Colonic mucosa (tissue), 4 donors: ENCODE measurements at places on chromosomes 12 and 14.

GRCh38 chr12:121788176-121788818 lies 5.2 kb downstream of the RHOF start:
- no peak for DNase-seq

DNA sequence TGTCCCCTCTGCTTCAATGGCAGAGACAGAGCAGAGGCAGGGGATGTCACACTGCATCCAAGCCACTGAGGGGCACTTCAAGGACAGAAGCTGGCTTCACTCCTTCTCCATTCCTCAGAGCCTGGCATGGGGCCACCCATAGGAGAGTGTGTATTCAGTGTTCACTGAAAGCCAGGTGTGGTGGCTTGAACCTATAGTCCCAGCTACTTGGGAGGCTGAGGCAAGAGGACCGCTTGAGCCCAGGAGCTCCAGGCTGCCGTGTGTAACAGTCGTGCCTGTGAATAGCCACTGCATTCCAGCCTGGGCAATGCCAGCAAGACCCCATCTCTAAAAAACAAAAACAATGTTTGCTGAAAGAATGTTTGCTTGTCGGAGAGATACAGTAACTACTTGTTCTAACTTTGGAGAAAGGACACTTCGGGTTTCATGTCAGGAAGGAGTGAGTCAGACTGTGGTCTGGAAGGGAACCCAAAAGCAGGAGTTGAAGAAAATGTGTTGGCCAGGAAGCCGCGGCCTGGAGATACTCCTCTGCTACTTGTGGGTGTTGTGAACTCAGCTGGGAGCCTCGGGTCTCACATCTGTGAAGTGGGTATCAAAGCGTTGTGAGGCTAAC lies 43.4 kb downstream of the ELK3 start:
- peak; percentile 29 for DNase-seq

DNA sequence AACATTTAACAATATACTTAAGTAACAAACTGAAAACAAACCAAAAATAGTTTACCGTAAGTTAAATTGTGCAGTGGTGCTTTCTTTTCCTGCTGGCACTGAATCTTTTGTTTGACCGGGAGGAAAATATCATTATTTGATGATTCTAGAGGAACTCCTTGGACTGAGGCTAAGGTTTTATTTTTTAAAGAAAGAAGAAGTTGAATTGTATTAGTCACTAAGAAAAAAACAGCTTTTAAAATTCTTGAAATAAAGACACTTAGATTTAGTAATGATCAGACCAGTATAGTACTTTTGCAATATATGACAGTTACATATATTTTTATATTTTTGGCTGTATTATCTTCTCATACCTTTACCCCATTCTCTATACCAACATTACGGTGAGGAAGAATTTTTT lies 10.3 kb downstream of the MIS18BP1 start:
- DNase-seq, result no peak

DNA sequence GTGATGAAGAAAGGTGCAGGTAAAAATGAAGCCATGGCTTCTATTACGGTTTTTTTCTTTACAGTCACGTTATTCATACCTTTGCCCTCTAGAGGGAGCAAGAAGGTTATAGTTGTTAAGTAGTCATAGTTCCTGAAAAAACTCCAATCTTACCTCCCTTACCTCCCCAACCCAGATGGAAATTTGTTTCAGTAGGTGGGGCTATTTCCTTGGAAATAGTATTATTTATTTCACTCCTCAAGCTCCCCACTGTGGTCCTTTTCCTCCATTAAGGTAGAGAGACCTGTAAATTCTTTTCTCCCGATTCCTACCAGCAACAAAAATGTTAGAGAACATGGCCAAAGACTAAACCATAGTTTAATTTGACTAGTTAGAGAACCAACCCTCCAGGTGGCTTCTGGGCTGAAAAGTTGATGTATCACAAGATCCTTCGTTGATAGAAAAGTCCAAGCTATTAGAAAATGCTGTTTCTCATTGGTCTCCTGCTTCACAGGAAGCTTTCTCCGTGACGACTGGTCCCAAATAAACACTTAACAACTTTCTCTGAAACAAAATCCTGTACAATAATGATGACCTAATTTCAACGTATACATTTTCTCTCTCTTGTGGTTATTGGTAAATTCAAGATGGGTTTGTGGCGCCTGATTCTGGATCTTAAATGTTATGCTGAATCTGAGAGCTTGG lies 43.5 kb downstream of the TMX1 start:
- no peak for DNase-seq

DNA sequence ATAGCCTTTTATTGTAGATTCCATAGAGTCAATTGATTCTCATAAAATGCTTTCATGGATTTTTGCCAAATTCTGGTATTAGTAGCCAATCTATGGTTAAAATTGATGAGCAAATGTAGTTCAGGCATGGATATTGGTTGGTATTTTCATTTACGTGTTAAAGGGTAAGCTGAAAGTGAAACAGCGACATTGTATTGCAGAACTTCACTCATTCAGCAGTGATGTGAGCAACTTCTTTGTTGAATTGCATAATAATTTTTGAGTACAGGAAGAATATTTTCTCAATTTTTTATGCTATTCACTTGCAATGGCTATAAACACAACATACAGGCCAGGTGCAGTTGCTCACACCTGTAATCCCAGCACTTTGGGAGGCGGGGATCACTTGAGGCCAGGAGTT lies 24.2 kb upstream of the FAM222A start:
- DNase-seq, result no peak

- DNase-seq, result no peak
Measured at GRCh38 chr12:30603129-30603528, 92.5 kb downstream of the IPO8 start.

GRCh38 chr12:47277972-47278448 lies 198.3 kb upstream of the AMIGO2 start:
- DNase-seq, result no peak

DNA sequence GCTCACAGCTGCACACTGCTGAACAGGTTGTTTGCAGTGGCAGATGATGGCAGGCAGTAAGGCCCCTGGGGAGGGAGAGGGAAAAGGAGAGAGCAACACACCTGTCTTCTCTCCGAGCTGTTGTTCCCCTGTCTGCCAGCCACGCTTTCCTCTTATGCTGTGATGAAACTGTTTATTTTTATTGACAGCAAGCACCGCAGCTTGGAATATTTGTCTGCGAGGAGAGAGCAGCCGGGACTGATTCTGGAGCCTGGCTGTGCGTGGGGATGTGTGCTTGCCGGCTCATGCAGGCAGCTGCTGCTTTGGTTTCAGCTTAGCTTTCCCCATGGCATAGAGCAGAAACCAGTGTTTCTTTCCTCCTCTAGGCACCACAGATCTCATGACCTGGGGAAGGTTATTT lies 58.7 kb upstream of the KCNA5 start:
- no peak for DNase-seq

GRCh38 chr12:2543801-2544200 lies 251.0 kb upstream of the FKBP4 start:
- no peak for DNase-seq

- peak; percentile 84 for DNase-seq
Measured at GRCh38 chr14:91413547-91414474, 3.8 kb downstream of the CCDC88C start.

DNA sequence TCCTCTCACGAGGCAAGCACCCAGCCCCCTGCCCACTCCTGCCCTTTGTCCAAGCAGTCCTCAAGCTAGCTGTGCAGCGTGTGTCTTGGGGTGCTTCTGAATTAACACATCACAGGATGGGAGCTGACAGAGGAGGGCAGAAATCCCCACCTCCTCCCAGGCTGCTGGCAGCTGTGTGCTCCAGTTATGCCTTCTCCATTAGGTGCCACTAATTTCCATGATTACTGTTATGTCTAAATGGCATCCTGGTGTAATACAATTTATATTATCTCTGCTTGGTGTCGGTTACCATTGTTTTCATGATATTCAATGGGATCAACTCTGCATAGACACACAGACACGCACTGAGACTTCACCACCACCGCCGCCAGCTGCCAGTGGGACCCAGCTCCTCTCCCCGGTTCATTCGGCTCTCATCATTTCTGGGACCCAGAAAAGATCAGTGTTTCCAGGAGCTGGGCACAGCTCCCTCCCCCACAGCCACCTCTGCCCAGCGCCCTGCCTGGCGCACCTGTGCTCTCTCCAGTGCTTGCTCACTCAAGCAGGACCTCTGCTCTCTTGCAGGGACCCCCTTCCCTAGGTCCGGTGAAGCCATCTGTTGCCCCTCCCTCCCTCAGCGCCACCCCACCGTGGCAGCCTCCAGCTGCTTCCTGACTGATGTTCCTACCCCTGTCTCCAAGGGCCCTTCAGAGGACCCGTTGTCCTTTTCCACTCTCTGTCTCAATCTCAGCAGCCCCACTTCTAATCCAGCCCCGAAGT lies 167.5 kb upstream of the FKBP4 start:
- no peak for DNase-seq

DNA sequence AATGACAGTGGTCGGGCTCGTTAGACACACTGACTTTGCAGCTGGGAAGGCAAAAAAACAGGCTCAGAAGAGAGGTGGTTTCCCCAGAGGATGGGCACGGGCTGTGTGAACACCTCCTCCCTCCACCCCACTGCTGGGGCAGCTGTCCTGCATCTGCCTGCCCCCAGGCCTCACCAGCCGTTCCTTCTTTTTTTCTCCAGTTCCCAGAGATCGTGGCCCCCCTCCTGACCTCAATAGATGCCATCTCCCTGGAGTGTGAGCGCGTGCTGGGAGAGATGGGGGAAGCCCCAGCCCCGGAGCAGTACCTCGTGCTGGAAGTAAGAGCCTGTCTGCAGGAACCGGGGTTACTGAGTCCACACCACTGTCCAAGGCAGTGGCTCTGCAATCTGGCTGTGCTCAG lies 17.4 kb downstream of the MVK start:
- no peak for DNase-seq

- DNase-seq, result no peak
Measured at GRCh38 chr12:123267335-123267920, 4.2 kb downstream of the CDK2AP1 start.

DNA sequence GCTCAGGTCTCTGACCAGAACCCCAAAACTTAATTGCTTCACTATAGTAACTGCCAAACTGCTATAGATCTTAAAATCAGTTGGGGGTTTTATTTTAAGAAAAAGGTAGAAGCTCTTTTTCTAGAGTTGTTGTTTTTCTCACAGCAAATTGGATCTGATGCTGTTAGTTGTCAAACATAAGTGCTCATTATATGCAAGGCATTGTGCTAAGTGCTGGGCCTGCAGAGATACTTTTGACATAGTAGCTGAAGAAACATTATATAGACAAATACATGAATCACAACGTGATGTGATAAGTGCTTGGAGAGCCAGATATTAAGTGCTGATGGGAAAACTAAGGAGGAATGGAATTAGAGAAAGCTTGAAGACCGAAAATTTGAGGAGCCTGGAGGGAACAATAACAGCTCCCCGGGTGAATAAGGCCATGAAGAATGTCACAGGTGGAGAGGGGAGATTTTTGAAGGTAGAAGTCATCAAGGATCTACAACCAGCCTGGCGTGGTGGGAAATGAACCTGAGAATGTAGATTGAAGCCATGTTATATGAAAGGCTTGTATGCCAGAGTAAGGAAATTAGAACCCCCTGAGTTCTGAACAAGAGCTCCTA lies 126.5 kb downstream of the DYRK2 start:
- DNase-seq, result no peak

- no peak for DNase-seq
Measured at GRCh38 chr14:88026890-88027289, 22.0 kb downstream of the GPR65 start.

DNA sequence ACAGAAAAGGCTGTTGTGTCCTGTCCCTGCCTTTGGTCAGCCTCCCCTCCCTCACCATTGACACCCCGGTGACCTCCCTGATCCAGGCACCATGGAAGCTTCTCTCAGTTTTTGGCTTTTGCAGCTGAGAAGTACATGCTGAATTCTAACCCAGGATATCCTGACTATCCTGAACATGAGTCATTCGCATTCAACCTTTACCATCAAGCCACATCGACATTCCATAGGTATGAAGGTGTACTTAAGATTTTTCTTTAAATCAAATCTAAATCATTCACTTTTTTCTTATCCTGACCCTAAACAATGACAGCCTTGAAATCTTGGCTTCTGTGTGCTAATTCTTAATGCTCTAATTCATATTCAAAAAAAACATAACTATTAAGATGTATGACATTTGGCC lies 8.7 kb upstream of the KRT78 start:
- DNase-seq, result no peak

DNA sequence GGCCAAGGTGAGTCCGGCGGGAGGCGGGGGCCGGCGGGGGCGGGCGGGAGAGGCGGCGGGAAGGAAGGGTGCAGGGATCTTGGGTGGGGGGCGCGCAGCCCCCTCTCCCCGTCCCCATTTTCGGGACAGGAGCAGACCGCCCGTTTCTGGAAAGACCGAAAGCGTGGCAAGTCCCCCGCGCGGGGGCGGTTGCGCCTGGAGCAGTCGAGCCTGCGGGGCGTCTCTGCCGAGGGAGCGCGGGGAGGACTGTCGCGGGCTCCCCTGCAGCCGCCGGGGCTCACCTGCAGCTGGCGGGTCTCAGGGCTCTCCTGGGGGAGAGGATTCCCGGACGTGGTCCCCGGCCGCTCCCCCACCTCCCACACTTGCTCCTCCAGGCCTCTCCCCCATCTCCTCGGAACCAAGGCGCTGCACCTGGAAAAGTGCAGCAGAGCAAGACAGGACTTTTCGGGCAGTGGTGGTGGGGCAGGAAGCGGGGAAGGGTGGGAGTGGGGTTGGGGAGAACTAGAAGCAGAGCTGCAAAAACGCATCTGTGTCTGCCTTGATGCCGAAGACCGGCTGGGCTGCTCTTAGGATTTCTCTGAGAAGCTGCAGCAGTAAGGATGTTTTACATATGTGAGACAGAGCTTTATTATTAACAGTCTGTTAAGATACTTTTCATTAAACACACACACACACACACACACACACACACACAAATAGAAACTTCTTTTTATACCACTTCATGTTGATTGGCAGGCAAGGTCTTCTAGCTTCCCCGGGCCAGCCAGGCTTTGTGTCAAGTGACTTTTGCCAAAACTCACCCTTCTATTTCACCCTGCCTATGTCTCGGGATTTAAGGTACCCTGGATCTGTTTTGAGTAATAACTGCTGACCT lies 677 bp downstream of the C12orf75 start:
- DNase-seq, result peak; percentile 39

GRCh38 chr12:59388694-59389093 lies 207.1 kb upstream of the SLC16A7 start:
- no peak for DNase-seq

DNA sequence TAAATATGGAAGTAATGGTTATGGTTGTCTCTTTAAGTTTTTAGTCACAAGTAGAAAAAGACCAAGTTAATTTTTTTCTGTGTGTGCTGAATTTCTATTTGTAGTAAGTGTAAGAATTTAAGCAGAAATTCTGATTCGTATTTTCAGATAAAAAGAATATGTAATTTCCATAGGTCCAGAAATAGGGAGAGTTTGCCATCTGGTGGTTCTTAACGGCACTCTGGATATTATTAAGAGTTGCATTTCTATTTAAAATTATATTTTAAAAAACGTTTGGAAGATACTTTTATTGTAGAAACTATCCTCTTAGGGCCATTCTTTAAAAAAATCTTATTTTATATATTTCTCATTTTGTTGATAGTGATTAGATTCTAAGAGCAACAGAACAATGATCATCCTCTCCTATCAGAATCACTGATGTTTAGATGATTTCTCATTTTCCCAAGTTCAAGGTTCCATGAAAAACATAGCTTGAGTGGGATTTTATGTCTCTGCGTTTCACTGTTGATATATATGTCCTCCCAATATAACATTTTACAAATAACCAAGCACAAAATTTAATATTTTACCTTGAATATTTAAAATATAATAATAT lies 88.3 kb downstream of the LRRK2 start:
- DNase-seq, result no peak

GRCh38 chr12:74509886-74510285 lies 27.7 kb upstream of the ATXN7L3B start:
- no peak for DNase-seq
